ENCODE measurements at places on chromosomes 3 and 15. TPM values are rescaled to one million over a fixed set of nuclear protein-coding genes. Genes with fewer than 3 reads are reported as not detected.

The ABI3BP gene
- not detected for total RNA-seq

The MBD4 gene
- total RNA-seq = 55.3 TPM

The SLC6A1 gene
- not detected for total RNA-seq

The TNFSF10 gene
- 44.0 TPM for total RNA-seq

The EXD1 gene
- total RNA-seq = not detected

GRCh38 chr3:142604940-142605339, 8.7 kb downstream of the PLS1 start:
- DNase-seq = no peak

GRCh38 chr3:177995381-177996085, 540.7 kb upstream of the KCNMB2 start:
- no peak for DNase-seq

GRCh38 chr3:191246630-191247029, 47.6 kb downstream of the OSTN start:
- no peak for DNase-seq

GRCh38 chr3:188948997-188949389, 222.8 kb upstream of the TPRG1 start:
- DNase-seq = no peak

DNA sequence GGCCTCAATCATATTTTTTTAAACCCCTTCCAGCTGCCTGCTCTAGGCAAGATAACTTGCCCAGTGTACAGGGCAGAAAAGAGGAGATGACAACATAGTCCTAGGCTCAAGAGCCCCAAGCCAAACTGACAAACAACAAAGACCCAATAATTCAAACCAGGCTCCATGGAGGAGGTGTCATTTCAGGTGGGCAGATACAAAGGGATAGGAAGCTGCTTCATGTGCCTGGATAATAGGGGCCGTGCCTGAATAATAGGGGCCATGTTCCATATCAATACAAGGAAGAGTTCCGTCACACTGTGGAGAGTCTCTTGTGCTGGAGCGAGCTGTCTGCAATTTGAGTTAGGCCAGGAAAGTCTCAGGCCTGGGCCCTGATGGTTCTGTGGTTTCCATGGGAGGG, 35.4 kb upstream of the TRIM71 start:
- DNase-seq = no peak

DNA sequence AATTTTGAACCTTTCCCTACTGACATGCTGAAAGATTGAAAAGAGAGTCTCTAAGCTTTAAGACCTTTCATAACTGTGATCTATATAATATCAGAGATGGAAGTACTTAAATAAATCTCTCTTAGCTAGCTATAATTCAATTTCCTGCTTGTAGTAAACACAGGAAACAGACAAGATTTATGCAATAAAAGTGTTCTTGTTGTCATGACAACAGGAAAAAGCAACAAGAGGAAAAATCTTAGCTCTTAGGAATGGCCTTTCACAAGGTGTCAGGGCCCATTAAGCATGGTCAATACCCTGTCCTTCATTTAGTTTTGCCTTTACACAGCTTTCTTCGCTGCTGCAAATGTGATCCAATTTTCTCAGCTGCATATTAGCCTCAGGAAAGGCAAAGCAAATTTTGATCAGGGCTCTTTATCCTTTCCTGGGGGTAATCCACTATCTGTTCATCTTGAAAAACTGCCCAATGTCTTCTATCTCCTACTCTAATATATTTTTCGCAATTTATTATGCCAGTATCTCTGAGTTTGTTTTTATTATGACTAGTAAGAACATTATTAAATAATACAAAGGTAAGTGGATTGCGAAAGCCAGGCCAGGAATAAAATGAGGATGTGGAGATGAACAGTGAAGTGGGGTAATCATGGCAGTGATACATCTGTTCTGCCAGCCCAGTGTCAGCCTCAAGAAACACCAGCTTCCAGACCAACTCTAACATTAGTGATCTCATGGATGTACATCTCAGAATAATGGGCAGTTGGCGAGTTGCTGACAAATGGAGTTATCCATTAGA, 28.7 kb downstream of the SIDT1 start:
- no peak for DNase-seq

DNA sequence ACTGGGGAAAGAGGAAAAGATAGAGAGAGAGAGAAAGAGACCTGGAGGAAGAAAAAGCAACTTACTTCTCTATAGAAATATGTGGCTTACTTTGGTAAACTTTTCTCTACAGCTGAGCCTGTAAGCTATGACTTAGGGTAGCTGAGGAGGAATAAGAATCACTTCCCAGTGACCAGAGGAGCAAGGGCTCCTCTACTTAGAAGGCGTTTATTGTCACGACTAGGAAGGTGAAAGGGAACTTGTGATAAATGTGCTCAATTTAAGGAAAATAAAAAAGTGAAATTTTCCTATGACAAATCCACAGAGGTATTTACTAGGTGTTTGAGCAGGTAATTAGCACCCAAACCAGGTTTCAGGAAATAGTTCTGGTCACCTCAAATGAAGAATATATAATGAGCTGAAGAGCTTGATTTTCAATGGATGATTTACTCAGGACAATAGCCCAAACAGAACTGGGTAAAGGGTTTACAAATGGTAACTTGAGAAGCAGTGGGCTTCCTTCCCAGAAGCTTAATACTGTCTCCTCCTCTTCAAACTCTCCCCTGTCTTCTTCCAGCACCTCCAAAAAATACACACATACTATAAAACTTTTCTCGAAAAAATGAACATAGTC, 46.1 kb downstream of the SOX2 start:
- DNase-seq = no peak

- peak; percentile 59 for DNase-seq
These were observed 70.7 kb downstream of the SSR3 start for GRCh38 chr3:156483961-156484787.

- no peak for DNase-seq
These were observed 656.6 kb upstream of the NAALADL2 start for GRCh38 chr3:174202561-174202960.

DNA sequence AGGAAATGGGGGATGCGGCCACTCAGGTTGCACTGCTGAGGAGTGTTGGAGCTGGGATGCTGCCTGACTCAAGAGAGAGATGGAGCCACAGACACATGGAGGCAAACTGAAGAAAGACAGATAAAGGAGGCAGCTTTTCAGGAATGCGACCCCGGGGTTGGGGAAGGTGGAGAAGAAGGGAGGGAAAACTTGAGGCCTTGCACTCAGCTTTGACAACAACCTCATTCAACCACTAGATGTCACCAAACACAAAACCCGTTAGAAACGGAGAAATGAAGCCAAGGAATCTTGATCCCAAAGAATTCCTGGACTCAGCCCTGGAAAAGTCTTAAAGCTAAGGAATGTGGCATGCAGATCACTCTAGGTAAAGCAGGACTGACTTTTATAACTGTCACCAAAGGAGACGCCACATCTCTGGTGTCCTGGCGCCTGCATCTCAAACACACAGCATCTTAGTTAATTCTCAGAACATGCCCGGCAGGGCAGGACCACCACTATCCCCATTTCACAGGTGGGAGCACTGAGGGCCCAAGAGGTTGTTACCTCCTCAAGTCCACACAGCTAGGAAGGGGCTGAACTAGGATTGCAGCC, 59.6 kb upstream of the LMCD1 start:
- DNase-seq = no peak

DNA sequence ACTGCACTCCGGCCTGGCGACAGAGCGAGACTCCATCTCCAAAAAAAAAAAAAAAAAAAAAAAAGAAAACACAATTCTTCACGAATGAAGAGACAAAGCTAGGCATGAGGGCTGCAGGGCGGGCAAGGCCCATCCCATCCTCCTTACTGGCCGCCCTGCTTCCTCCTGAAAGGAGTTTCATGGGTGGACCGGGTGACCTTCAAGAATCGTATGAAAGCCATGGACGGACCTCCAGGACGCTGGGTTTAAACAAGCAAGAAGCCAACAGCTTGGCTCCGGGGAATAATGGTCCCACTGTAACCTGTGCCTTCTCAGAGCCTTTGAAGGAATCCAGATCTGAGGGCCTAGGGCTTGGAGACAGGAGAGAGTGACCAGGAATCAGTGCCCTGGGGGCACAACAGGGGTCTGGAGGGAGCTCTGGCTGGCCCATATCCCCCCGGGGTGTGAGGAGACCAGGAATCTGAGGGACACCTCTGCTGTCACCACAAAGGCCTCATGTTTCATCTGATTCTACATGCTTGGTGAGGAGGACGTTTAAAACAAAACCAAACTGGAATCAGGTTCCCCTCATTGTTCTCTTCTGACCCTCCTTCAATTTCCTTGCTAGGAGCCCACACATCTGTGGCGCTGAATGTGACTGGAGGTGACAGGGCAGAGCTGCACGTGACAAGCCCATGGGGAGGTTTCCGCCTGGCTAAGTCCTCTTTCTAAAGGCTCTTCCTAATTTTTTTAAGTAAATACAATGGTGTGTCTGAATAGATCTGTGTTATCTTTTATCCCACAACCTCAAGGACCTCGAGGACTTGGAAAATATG, 46.1 kb downstream of the WHAMM start:
- DNase-seq = no peak

- DNase-seq = no peak
These were observed 23.3 kb upstream of the HEG1 start for GRCh38 chr3:125078951-125079674.

DNA sequence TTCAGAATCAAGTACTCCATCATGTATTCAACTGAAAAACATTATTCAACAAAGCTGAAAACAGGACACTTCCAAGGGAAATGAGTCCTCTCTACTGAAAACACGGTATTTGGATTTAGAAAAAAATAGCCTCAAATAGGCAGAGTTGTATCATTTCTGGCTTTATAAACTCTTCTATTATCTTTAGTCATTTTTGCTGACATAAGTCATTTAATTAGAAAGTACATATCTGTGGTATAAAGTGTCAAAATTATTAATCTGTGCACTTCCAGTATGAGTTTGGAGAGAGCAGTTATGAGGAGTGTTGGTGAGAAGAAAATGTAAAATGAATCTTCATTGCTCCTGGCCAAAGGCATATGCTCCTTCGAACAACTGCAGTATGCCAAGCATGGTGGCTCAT, 59.3 kb downstream of the INO80 start:
- DNase-seq = no peak

- no peak for DNase-seq
These were observed at the start of gene CHL1 for GRCh38 chr3:196311-197148. TSS of gene CHL1 (plus strand) at chr3:196763. CDS start at chr3:319777, 123,014 bp downstream.

- no peak for DNase-seq
These were observed 36.3 kb upstream of the TSC22D2 start for GRCh38 chr3:150371741-150372254.

GRCh38 chr15:80003934-80004472, 33.0 kb upstream of the BCL2A1 start:
- no peak for DNase-seq
